Type B pancreatic cell (in vitro differentiated cells): ENCODE measurements at places on chromosomes 16 and 17. TPM values are rescaled to one million over a fixed set of nuclear protein-coding genes. Genes with fewer than 3 reads are reported as not detected.

CTF1 gene
- total RNA-seq = 2.5 and 3.1 TPM in 2 replicates

ITGA2B gene
- 0.69 and 8.8 TPM in 2 replicates for total RNA-seq

PIK3R5 gene
- total RNA-seq = 0.29 TPM in 2 replicates

DNA sequence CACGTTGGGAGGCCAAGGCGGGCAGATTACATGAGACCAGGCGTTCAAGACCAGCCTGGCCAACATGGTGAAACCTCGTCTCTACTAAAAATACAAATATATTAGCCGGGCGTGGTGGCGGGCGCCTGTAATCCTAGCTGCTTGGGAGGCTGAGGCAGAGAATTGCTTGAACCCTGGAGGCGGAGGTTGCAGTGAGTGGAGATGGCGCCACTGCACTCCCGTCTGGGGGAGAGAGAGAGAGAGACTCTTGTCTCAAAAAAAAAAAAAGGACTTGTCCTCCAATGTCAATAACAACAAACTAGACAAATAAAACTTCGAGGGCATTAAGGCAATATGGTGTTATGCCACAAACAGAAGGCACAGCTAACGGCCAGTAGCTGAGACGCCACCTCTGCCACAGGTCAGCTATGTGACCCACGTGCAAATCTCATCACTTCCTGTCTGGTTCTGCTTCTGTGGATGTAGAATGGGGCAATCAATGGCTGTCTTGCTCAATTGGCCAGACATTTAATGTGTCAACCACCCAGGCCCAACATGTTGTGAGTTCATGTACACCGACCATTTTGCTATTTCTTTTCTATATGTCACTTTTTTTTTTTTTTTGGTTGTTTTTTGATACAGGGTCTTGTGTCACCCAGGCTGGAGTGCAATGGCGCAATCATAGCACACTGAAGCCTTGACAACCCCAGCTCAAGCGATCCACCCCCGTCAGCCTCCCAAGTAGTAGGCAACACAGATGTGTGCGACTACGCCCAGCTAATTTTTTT lies 834 bp upstream of the TXNDC11 start:
- DNase-seq = no peak
- peak overlapping the region; percentile 95 for H3K27ac ChIP-seq
- no peaks in the 10 kb centered on the region for H3K27me3 ChIP-seq
- peak overlapping the region; percentile 90 for H3K4me3 ChIP-seq

DNA sequence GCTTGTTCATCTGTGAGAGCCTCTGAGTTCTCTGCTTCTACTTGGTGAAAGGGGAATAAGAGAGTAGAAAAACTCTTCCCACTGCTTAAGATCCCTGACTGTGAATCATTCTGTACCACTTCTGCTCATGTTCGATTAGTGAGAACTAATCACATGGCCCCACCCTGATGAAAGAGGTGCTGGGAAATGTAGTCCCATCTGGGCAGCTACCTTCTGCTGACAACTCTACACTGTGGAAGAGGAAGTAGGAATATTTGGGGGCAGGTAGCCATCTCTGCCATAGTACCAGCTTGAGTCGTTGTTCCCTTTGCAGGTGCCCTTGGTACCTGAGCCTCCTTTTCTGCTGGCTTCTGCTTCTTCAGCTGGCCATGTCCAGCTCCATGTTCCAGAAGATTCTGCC lies 29.9 kb downstream of the NKD1 start:
- DNase-seq = no peak
- peaks cover 19% of the 10 kb centered on the region for H3K36me3 ChIP-seq
- H3K27ac ChIP-seq = no peak overlapping the region
- no peaks in the 10 kb centered on the region for H3K27me3 ChIP-seq

DNA sequence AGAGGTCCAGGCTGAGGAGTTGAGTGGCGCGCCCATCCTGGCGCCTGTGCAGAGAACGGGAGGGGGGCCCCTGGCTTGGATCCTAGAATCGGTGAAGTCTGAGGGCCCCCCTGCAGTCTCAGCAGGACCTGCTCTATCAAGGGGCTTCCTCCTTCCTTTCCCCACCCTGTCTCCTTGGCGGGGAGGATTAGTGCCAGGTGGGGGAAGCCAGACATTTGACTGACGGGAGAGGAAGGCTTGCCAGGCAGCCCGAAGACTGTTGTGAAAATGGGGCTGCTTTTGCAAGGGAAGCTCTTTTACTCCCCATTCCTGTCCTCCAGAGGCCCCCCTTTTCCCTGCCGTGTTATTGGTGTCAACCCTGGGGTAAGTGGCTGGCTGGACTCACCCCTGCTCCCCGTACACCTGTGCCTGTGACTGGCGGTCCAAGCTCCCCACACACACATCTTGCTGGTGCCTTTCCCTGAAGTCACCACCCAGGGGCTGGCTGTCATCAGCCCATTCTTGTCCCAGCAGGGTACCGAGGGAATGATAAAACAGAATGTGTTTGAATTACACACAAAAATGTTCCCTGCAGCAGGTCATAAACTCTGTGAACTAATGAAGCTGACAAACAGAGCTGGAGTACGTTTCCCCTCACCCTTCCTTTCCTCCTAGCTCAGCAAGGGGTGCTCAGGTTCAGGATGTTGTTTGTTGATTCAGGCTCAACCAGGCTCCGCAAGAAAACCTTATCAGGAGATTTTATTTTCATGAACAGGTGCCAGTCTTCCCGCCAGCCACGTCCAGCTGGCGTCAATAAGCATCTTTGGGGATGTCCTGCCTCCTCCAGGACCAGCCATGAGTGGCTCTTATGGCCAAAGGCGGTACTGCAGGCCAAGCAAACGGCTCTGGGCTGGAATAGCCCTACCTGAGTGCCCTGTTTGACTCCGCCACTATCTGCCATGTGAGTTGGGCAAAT lies 4.4 kb upstream of the ARMC7 start:
- H3K27me3 ChIP-seq = peaks cover 4% of the 10 kb centered on the region
- peak overlapping the region; percentile 77 for H3K27ac ChIP-seq
- peaks cover 10% of the 10 kb centered on the region for H3K36me3 ChIP-seq
- no peak for DNase-seq
- peak overlapping the region; percentile 34 for H3K4me3 ChIP-seq

DNA sequence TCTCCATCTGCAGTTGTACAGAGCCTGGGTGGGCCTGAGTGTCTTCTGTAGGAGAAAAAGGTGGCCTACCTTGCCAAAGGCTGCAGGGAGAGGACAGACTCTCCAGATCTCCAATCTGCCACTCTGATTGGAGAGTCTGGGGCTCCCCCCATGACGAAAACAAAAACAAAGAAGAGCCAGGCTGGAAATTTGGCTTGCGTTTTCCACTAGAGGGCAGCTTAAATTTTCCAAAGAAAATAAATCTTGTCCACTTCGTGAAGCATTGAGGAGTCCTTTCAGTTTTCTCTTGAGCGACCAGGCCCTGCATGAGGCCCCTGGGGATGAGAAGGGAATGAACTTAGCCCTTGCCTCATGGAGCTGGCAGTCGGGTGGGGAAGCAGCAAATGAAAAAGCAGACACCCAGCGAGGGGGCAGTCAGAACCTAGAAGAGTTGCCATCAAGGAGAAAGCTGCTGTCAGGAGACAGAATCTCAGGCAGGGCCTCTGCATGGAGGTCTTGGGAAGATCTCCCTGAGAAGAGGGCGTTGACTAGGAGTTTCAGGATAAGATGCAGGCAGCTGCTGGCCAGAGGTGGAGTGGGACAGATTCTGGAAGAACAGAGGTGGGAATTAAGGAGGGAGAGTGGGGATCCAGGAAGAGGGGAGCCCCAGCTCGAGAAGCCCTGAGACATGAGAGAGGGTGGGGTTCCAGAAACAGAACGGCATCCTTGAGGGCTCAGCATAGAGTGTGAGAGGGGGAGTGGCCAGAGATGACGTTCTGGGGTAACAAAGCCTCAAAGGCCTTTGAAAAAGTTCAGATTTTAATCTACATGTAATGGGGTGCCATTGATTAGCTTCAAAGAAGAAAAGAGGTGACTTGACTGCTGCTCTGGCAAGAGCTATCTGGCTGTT lies 8.4 kb upstream of the SHCBP1 start:
- no peaks in the 10 kb centered on the region for H3K36me3 ChIP-seq
- no peak overlapping the region for H3K27ac ChIP-seq
- no peak for DNase-seq
- no peaks in the 10 kb centered on the region for H3K4me1 ChIP-seq
